ENCODE measurements at places on chromosomes 12 and 14.
A peak's percentile ranks its signal among the peaks of the same experiment; 100 is the strongest.

- no peak for DNase-seq
Observed at GRCh38 chr12:119505001-119505400, 88.6 kb upstream of the TMEM233 start.

- no peak for DNase-seq
Observed at GRCh38 chr12:53160673-53161072, 19.8 kb upstream of the ZNF740 start.

DNA sequence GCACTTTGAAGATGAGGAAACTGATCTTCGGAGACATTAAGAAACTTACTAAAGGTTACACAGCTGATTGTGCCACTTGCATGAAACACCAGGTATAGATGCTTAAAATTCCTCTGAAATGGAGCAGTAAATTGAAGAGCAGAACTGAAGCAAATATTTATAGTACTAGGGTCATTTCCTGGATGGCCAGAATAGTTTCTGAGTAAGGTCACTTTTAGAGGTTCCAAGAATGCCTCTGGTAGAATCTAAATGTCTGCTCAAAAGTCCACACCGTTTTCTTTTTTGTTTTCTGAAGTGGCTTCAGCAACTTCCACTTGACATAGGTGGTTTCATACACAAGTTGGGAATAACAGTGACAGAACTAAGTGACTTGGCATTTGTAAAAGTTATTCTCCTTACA, 19.4 kb downstream of the TPH2 start:
- no peak for DNase-seq

DNA sequence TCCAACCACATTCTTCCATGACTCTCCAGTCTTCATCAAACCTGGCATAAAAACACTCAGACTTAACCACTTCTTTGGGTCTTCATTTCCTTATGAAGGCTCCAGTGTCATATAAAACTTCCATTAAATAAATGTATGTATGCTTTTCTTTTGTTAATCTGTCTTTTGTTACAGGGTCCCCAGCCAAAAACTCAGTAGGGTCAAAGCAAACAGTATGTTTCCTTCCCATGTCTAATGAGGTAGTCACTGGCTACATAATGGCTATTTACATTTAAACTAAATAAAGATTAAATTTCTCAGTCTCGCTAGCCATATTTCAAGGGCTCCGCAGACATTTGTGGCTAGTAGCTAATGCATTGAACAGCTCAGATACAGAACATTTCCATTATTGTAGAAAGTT, 40.1 kb upstream of the STAB2 start:
- DNase-seq: no peak

- peak; percentile 53 for DNase-seq
Observed at GRCh38 chr12:57754411-57755193, at the start of gene MARCHF9. MARCHF9 (plus strand) TSS chr12:57755103; CDS start chr12:57755529, 426 bp downstream.

DNA sequence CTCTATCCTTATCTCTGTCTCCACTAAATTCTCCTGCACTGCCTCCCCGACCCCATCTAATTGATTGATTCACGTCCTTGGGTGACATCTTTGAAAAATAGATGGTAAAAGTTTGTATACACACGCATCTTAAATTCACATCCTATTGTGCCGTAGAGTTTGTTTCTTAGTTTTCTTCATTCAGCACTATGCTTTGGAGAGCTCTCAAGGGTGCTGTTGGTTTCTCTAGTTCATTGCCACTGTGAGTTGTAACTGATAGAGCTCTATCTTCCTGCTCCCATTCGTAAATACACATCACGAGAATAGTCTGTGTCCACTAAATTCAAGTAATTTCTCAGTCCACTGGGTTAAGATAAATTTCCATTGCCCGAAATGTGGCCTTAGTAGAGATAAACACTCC, 1537.4 kb downstream of the AACS start:
- DNase-seq: no peak

DNA sequence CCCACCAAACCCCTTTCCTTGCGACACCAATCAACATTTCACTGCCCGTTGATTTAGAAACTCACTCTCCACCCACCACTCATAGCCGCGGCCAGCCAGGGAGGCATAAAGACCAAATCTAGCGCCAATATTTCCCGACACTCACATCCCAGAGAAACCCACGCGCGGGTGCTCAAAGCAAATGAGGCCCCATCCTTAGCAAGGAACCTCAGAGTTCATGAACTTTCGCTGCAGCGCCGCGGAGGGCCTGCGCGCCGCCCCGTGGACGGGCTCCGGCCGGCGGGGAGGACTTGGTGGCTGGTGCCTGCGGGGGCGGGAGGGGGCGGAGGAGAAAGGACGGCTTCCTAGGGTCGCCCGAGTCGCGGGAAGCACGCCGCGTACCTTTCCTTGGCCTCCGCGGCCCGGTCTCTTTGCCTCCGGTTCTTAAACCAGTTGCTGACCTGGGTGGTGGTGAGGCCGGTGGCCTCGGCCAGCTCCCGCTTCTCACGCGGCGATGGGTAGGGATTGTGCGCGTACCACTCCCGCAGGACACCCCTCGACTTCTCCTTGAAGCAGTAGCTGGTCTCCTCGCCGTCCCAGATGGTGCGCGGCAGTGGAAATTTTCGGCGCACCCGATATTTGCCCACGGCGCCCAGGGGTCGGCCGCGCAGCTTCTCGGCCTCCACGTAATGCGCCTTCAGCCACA, 886 bp downstream of the SIX1 start:
- peak; percentile 40 for DNase-seq

- DNase-seq: no peak
Observed at GRCh38 chr14:74065746-74066575, 18.3 kb downstream of the ALDH6A1 start.

DNA sequence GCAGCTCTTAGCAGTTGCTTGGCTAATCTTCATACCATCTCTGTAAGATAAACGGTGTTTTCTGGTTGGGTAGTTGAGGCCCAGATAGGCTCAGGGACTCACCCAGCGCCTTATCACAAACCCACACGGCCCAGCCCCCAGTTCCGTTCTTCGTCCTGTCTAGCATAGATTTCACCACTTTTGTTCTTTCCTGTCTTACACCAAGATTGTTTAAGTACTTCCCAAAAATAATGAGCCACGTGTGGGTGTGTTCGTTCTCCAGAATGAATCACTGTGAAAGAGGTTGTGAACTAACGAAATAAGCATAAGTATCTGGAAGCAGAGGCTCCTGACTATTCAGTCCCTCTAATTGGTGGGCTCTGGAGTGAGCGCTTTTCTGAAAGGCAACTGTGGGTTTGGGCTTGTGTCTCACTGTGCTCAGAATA, 21.4 kb downstream of the ACVR1B start:
- DNase-seq: peak; percentile 98

- DNase-seq: no peak
Observed at GRCh38 chr12:106144847-106145246, 6.1 kb upstream of the NUAK1 start.

- DNase-seq: no peak
Observed at GRCh38 chr12:8662593-8662992, at the start of gene MFAP5. MFAP5 (minus strand) TSS chr12:8662826; CDS start chr12:8662104, 722 bp downstream.

GRCh38 chr12:24455811-24456210, 493.1 kb downstream of the BCAT1 start:
- DNase-seq: no peak

DNA sequence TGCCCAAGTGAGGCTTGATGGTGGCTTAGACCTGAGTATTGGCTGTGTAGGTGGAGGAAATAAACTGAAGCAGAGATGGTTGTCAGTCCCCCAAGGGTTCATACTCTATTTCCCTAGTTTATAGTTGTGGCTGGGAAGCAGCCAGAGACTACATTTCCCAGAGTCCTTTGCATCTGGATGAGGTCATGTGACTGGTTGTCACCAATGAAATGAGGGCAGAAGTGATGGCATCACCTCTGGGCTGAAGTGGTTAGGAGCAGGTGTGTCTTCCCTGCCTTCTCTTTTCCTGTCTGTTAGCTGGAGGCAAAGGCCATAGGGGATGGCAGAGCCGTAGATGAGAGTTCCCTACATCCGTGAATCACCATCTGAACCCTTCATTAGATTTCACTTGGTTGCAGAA, 16.3 kb upstream of the NOS1 start:
- DNase-seq: no peak

GRCh38 chr14:102081231-102082080, 5.4 kb downstream of the HSP90AA1 start:
- DNase-seq: no peak

DNA sequence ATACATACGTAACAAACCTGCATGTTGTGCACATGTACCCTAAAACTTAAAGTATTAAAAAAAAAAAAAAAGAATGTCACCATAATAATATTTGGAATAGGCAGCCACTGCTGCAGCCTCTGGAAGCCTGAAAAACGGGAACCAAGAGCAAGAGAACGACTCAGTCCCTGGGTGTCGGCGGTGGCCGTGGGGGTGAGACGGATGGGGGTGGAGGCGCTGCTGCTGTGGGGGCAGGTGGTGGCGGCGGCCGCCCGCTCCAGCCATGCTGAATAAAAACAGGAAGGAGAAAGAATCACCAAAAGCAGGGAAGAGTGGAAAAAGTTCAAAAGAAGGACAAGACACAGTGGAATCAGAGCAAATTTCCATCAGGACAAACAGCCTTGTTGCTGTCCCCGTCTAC, 46.9 kb downstream of the ZFYVE21 start:
- peak; percentile 82 for DNase-seq

DNA sequence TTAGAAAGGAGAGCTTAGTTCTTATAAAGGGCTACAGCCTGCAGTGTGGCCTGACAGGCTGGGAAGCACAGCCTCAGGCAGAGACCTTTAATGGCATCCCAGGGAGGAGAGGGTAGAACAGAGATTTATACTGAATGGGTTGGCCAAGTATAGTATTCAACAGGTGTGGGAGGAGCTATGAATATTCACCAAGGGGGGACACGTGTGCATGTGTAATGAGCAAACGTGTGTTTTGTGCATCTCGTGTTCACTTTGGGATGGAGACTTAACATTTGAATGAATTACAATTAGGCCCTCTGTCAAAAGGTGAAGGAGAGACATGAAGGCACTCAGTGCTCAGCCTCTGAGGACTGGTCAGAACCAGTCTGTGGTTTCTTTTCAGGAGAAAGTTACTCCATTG, 5.2 kb downstream of the TDP1 start:
- no peak for DNase-seq

- DNase-seq: no peak
Observed at GRCh38 chr12:47814539-47815170, 5.0 kb downstream of the HDAC7 start.

DNA sequence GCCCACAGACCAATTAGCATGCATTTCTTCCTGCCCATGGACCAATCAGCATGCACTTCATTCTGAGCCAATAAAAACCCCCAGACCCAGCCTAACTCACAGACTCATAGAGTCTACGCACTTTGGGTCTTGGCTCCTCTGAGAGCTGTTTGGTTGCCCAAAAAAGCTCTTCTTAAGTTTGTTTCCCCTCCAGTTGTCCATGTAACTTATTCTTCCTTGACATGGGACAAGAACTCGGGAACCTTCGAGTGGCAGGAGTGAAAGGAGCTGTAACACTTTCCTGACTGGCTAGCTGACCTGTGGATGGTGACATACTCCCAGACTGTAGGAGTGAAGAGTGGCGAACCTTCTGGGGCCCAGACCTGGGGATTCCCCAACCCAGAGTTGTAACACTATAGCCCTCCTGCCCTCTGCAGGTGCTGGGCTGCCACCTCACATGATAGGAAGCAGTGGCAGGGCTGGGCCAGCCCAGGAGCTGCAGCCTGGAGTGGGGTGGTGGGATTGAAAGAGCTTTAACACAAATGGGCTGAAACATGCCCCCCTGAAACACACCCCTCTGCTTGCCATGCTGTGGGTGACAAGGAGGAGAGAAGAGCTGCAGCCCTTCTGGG, 4.4 kb upstream of the BTBD7 start:
- DNase-seq: no peak

DNA sequence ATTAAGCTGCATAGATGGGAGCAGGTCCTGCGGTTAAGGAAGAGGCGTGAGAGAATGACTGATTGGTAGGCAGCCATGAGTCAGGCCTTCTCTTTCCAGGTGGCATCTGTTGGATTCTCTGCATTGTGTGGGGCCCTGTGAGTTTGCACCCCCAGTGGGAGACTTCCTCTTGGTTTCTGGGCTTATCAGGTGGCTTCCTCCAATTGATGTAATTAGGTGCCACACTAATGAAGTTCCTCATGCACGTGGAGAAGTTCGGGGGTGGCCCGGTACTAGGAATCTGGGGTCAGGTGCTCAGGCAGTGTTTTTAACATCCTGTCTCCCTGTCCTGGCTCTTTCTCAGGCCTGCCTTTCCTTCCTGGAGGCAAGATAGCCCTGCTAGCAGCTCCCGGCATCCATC, 765.1 kb upstream of the TMEM132C start:
- no peak for DNase-seq

DNA sequence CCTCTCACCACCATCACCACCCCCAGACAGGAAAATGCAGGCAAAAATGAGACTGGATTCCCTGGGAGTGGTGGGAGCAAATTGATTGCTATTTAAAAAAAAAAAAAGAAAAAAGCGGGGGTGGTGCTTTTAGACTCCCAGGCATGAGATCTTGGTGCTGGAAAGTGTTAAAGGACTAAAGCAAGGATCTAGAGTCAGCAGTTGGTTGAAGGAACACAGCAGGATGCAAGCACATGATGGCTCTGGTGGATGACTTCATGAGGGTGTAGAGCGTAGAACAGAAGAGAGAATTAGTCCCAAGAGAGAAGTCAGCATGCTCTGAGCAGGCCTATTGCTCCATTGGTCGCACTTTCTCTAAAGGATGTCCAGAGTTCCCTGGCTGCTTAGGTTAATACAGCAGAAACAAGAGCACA, 183.8 kb upstream of the HMGA2 start:
- DNase-seq: no peak

DNA sequence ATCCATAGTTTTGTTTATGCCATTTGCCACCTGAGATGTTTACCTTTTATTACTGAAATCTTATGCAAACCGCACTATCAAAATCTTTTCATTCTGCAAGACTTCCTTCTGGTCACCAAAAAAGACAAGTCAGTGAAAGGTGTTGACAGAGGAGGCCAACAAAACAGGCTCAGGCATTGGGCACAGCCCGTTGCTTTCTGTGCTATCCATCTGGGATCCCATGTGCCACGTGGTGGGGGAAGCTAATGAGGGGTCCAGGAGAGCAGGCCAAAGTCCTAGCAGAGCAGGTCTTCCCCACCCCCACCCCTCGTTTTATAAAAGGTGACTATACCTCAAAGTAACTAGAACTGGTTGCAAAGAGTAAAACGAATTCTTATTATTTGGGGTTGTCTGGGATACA, 1.2 kb downstream of the ALDH1L2 start:
- DNase-seq: no peak

DNA sequence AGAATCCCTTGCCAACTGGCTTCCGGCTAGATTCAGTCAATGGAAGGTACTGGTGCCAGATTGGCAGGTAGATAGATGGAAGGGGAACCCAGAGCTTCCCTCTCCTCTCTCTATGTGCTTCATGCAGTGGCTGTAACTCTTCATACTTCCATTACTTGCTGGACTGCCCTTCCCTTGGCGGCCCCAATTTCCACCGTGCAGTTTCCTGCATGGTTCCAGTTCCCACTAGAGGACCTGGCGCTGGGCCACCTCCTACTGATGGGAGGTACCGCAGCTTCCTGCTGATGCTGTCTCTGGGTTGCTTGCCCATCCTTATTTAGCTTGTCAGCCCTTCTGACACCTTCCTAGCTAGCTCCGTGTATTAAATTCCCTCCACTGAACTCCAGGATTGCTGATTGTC, 226.4 kb downstream of the ANO2 start:
- DNase-seq: no peak

GRCh38 chr12:110743571-110744093, 941 bp upstream of the PPP1CC start:
- DNase-seq: no peak
